ENCODE measurements at places on chromosomes 4 and X.

- no peak for DNase-seq
These were observed 111.6 kb downstream of the FRYL start for GRCh38 chr4:48668254-48669017.

- DNase-seq = no peak
These were observed 37.7 kb downstream of the PDHA2 start for GRCh38 chr4:95877636-95878035.

- DNase-seq = no peak
These were observed 1461.1 kb downstream of the TECRL start for GRCh38 chr4:62948108-62948507.

- no peak for DNase-seq
These were observed 626.6 kb downstream of the MID1IP1 start for GRCh38 chrX:39427906-39428305.

DNA sequence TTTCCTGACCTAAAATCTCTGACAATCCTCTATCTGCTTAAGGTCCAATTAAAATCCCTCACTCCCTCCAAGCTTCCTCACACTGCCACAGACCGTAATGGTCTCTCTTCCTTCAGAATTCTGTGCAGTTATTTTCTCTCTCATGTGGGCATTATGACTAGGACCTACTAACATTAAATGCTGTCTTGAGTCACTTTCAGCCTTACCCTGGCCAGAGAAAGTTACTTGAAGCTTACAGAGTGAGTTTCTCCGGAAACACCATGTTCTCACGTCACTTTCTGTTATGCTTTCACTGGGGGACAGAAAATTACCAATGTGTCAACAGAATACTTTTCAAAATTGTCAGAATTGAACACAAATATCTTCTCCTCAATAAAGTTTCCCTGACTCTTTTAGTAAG is 271.8 kb downstream of the INPP4B start:
- DNase-seq = no peak

DNA sequence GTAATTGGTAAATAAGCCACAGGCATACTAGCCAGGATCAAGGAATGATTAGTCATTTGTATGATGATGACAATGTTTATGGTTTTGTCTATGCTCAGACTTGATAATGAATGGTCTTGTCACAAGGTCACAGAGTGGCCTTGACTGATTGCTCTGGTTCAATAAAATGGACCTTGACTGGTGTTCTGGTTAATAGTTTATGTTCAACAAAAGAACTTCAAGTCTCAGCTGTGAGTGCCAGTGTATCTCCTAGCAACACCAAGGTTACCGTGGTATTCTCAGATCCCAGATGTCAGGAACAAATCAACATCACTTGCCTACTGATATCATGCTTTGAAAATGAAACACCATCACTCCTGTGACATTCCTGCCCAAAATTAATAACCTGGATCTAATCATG is 16.3 kb upstream of the LRAT start:
- DNase-seq = no peak

GRCh38 chr4:153421941-153422340 is 44.2 kb upstream of the TMEM131L start:
- DNase-seq = no peak

GRCh38 chrX:56600987-56601386 is 37.6 kb downstream of the UBQLN2 start:
- DNase-seq = no peak

- DNase-seq = no peak
These were observed 119.3 kb upstream of the AP1S2 start for GRCh38 chrX:15973946-15974345.

DNA sequence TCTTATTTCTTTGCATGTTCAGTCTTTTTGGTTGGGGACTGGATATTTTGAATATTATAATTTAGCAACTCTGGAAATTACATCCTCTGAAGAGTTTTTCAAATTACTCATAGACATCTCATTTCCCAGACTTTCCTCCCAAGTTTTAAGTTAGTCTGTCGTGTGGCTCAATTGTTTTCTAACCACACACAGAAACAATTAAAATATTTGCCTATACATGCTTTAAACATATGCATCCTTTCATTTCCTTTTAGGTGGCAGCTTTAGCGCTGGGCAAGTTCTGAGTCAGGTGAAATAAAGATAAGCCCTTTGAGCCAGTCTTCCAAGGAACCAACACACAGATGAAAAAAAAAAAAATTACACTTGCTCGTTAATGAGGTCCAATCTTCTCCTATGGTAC is 307.0 kb upstream of the SPOCK3 start:
- no peak for DNase-seq

- DNase-seq = no peak
These were observed 14.1 kb downstream of the MAP7D3 start for GRCh38 chrX:136237074-136237473.

DNA sequence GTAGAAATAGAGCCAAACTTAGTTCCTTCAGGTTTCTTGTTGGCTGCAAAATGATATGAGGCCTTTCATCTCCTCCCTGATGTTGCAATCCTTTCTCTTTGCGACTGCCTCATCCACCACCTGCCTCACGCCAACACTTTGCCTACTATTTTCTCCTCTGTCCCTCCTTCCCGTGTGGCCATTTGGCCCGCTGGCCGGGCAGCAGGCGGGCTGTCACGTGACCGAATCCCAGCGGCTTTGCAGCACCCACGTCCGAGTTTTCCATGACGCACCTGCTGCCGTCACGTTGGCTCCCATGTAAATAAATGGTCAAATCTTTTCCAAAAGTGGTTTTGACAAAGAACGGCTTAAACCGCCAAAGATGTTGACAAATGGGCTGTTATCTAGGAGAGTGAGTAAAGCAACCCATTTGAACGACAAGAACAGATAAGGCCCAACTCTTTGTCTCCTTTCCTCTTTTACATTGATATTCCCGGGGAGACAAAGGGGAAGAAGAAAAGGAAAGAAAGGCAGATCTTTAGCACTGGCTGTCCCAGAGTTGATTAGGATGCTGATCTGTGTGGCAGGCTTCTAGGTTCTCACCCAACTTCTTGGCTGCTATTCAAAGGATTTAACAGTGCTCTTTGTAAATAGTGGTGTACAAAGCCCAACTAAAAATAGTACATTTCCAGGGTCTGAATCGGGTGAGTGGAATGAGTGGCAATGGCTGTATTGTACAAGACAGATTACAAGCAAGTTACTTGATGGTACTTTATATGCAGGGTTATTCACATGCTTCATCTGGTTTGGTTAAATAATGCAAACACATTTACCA is 174.2 kb upstream of the JADE1 start:
- no peak for DNase-seq

DNA sequence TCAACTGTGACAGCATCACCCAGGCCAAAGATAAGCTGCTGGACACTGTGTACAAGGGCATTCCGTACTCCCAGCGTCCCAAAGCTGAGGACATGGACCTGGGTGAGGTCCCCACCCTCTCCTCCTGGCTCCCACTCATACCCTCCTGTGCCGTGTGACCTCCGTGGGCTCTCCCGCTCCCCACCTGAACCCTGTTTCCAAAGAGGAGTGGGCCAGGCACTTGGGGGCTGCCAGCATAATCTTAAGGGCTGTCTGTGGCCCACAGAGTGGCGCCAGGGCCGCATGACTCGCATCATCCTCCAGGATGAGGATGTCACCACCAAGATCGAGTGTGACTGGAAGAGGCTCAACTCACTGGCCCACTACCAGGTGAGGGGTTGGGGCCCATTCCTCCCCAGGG is 10.0 kb downstream of the LAGE3 start:
- no peak for DNase-seq

DNA sequence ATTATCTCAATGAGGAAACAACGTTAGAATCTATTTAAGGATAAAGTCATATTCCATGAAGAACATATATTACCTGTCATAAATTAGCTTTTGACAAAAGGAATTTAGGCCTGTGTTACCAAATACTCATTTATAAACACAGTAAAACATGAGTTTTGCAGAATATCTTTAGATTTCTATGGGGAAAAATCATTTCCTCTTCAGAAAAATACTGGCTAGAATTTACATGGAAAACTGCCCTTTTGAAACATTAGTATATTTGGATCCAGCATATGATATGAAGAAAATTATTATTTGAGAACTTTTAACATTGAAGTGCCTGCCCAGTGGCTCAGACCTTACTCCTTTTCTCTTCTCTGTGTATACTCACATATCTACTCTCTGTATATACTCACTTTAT is 131.4 kb upstream of the NEIL3 start:
- DNase-seq = no peak

DNA sequence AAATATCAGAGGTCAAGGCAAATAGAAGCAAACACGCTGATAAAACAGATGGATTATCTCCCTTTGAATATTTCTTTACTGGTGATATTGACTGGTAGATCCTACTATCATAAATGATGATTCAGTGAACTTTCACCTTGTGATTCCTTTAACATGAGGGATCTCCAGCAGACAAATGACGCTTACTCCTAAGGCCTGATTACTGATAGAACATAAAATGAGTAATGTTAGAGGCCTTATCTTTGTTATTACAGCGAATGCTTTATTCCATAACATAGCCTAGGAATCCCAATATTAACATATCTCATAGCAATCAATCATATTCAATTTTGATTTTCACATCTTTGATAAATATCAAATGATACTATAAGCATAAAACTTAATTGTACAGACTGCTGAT is 152.3 kb downstream of the SLC10A7 start:
- no peak for DNase-seq

DNA sequence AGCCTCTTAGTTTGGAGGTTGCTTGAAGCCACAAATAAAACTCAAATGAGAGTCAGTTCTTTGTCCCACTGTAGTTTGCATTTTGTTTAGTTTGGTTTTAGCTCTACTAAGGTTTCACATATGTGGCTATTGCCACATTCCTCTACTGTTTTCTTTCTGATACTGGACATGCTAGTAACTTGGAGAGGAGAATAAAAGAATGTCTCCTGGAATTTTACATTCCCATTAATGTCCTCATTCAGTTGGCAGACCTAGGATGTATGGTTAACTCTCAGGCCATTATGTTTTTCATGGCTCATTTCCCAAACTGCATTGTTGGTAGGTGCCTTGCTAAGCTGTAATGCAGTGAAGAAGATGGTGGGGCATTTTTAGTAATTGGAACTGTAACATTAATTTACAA is 29.9 kb downstream of the UPRT start:
- no peak for DNase-seq

GRCh38 chr4:154314248-154314647 is 177.4 kb downstream of the DCHS2 start:
- no peak for DNase-seq

GRCh38 chr4:142550965-142551364 is 295.1 kb downstream of the INPP4B start:
- no peak for DNase-seq

- peak; percentile 41 for DNase-seq
These were observed 18.2 kb downstream of the ELF4 start for GRCh38 chrX:130091980-130092522.

- DNase-seq = no peak
These were observed 2184.4 kb upstream of the AGA start for GRCh38 chr4:179626687-179627086.

- no peak for DNase-seq
These were observed 26.4 kb upstream of the LAP3 start for GRCh38 chr4:17550549-17550948.

DNA sequence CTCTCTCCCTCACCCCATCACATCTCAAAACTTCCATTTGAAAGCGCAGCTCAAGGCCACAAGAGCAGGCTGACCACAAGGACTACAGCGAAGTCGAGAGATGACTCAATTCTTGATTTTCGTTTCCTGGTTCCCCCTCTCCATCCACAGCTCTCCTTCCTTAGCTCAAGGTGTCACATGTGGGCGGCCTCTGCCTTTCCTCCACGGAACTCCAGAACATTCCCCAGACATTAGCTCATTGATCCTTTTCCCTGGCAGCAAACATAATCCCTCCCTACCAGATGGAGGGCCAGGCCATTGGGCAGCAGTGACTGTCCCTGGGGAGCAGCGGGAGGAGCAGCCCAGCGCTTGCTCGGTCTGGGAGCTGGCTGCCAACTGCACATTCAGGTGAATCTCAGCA is 56.3 kb downstream of the CCDC149 start:
- DNase-seq = no peak

DNA sequence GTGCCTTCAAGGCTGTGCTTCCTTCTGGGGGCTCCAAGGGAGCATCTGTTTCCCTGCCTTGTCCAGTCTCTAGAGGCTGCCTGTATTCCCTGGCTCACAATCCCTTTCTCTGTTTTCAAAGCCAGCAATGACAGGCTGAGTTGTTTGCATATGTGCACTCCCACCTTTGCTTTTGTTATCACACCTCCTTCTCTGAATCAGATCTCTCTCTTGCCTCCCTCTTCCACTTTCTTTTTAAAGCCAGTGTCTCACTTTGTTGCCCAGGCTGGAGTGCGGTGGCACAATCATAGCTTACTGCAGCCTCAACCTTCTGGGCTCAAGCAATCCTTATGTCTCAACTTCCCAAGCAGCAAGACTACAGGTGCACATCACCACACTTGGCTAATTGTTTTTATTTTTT is 37.1 kb upstream of the LEF1 start:
- DNase-seq = no peak

DNA sequence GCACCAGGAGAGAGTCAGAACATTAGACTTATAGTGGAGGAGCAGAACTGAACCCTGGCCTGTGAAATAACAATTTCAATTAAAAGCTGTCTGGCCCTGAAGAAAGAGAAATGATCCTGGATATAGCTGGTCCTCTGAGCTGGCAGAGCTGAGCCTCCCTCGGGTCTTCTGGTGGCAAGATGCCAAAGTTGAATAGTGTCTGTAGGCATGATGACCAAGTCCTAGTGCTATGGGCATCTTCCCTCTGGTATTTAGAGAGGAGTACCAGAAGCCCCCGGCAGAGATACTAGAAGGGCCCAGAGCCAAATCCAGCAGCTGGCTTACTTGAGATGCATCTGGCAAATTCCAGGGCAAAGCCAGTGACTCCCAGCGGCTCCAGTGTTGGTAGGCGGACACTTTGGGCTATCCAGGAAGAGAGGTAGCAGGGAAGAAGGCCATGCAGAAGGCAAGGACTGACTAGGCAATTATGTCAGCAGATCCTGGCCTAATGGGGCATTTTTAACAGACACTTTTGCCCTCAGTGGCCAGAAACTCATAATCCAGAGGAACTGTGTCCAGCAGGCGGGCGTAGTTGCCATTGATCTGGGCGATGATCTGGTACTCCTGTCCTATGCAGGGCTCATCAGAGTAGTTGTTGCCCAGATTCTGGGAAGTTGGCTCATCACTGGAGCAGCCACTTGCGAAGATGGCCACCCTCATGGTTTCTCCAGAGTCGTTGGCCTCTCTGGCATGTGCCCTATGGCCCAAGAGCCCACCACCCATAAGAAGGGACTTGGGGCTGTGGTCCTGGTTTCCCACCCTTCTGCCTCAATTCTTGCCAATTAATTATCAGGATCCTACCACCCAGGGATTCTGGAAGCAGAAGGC is 17.9 kb downstream of the VSIG4 start:
- DNase-seq = no peak

Data from stimulated activated CD8-positive, alpha-beta memory T cell treated with anti-CD3 and anti-CD28 coated beads, Interleukin-4, amount 100 ng/mL, for 4 hours (primary cell).